ENCODE measurements at places on chromosomes 12 and 14.

GRCh38 chr12:9404469-9405260, 196.5 kb upstream of the PZP start:
- DNase-seq: no peak

DNA sequence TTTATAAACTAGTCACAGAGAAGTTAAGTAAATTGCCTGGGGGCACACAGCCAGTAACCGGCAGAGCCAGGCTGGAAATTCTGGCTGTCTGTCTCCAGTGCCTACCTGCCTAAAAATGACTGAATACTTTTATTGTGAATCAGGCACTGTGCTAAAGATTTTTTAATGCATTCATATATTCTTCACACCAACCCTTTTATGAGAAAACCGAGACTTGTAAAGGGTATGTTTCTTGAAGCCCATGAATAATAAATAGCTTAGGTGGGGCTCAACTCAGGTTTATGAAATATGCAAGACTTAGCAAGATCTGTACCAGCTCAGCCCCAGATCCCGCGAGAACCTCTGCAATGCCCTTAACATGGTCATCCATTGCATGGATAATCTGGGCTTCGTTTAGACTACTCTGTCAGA, 60.8 kb downstream of the TMCC3 start:
- peak; percentile 97 for DNase-seq

GRCh38 chr12:12786351-12786705, 869 bp downstream of the APOLD1 start:
- no peak for DNase-seq

DNA sequence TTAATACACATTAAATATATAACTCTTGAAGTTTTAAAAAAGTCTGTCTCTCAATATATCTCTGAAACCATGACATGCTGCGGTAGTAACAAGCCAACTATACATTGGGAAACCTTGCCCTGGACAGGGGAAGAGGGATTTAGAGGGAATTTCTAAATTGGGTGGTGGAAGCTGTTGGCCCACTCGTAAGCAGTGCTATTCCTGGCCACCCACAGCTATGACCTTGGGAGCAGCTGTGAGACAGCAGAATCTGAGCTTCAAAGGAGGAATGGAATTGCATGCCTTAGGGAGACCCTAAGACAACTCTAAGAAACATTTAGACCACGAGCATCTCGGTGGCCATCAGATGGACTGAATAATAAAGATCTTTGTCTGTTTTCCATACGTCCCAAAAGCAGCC, 15.8 kb upstream of the GCH1 start:
- no peak for DNase-seq

- DNase-seq: peak; percentile 95
Observed at GRCh38 chr12:8681129-8681884, 16.5 kb upstream of the RIMKLB start.

DNA sequence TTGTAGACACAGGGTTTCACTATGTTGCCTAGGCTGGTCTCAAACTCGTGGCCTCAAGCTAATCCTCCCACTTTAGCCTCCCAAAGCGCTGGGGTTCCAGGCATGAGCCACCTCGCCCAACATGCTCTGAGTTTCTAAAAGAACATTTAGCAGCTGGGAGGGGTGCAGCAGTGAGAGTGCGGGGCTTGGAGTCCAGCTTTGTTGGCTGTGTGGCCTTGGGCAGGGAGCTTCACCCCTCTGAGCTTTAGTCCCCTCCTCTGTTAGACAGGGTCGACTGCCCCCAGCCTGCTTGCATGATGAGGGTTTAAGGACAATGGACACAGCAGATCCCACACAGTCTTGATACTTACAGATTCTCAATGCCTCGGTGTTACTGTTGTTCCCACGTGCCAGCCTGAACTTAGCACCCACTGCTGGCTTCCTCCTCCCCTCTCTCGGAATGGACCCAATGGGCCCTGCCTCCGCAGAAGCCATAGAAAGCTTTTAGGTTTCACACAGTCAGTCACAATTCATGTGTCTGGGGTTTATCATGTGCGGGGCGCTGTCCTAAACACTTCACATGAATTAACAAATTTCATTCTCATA, 54.6 kb downstream of the PSMA6 start:
- DNase-seq: no peak

- DNase-seq: no peak
Observed at GRCh38 chr12:81245907-81246570, 168.2 kb downstream of the ACSS3 start.

- DNase-seq: peak; percentile 64
Observed at GRCh38 chr12:76636121-76636692, 76.6 kb upstream of the OSBPL8 start.

DNA sequence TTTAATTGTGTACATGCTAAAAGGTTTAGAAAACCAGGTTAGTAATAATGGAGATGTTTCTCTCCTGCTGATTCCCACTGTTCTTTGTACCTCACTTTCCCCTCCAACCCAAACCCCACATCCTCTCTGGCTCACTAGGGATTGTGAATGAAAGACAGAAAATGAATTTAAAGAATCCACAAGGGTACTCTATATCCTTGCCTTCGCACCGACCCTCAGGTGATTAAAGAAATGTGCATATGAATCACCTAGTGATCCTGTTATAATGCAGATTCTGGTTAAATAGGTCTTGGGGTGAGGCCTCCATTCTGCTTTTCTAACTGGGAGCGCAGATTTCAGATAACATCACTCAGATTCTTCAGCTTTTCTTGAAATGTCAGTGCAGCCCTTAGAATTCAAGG, 84.3 kb upstream of the OTX2 start:
- no peak for DNase-seq

- no peak for DNase-seq
Observed at GRCh38 chr12:77213319-77213718, 147.9 kb upstream of the E2F7 start.

GRCh38 chr14:103739793-103740501, 24.3 kb downstream of the ZFYVE21 start:
- no peak for DNase-seq

DNA sequence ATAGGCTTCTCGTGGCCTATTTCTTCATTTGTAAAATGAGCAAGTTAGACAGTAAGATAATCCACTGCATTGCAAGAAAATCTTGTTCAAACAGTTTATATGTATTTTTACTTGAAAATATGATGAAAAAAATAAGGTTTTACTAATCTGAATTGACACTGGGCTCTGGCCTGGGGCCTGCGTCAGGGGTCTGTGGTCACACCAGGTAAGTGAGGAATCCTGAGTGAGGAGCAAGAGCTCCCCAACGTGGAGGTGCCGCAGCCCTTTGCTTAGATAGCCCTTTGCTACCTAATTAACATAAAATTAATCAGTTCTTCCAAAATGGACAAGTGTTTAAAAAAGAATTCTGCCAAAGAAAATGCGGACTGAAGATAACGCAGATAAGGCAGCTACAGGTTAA, 39.1 kb upstream of the STAB2 start:
- no peak for DNase-seq

DNA sequence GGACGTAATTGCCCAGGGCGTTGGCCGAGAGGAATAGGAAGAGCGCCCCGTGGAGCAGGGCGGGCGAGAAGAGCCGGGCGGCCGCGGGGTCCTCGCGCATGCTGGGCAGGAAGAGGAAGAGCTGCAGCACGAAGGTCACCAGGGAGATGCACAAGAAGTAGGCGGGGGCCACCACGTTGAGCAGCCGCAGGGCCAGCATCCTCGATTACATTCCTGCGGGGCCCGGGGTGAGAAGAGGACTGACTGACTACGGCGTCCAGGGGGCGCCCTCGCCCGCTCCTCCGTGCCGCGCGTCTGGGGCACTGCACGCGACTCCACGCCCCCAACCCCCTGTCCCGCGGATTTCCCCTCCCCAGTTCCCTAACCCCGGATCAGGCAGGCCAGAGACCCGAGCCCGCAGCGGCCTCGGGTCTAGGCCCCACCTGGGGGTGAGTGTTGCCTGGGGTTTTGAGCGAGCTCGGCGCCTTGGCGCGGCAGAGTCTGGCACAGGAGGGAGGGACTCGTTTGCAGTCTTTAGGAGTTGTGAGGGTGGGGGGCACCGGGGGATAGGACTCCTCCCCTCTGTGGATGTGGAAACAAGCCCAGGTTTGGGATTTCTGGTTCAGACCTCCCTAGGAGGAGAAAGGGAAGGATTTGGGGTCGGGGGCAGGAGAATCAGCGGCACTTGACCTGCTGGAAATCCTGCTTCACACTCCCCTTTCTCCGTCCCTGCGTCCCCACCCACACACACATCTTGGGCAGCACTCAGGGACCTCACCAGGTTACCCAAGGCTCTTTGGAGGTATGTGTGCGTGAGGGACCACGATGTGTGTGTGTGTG, 1.8 kb downstream of the ZDHHC22 start:
- DNase-seq: no peak

DNA sequence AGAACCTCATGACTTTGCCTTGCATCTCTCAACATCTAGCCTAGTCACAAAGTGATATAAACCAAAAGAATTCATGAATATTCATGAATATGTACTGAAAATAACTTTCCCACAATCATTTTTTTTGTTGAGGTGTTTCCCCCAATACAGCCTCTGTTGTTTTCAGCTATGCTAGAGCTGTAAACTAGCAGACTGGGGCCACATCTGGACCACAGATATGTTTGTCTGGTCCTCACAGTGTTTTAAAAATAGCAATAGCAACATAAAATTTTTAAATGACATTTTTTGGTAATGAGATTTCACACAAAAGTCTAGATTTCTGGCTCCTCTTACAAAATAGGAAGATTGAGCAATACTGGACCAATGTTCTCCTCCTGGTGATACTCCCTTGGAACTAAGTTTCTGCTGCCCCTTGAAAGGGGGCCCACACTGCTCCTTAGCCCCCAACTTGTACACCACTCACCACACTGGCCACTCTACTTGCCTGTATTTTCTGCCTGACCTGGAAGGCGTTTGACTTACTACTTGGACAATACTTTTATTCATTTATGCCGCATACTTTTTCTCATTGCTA, 81.2 kb downstream of the BMP4 start:
- DNase-seq: no peak

DNA sequence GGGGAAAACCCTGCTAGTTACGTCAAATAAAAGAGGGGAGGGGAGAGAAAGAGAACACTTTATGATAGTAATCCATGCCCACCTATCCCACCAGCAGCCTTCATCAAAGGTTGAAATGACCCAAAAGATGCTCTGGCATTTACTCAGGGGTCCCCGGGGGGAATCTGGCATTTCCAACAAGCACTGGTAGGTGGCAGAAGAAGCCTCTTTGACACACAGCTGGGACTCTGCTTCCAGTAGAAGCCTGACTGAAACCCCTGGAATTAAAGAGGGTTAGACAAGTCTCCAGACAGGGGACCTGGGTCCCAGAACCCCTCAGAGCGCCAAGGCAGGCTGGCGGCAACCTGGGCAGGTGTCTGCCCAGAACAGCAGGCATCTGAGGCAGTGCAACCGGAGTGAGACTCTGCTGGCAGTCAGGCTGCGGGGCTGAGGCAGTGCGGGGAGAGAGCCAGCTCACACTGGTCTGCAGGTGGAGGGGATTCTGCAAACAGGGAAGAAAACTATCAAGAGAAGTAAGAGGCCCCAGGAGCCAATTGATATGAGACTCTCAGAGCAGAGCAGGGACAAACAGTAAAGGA, 85.0 kb upstream of the CAPRIN2 start:
- no peak for DNase-seq

- DNase-seq: no peak
Observed at GRCh38 chr14:95356245-95356869, 36.6 kb upstream of the CLMN start.

DNA sequence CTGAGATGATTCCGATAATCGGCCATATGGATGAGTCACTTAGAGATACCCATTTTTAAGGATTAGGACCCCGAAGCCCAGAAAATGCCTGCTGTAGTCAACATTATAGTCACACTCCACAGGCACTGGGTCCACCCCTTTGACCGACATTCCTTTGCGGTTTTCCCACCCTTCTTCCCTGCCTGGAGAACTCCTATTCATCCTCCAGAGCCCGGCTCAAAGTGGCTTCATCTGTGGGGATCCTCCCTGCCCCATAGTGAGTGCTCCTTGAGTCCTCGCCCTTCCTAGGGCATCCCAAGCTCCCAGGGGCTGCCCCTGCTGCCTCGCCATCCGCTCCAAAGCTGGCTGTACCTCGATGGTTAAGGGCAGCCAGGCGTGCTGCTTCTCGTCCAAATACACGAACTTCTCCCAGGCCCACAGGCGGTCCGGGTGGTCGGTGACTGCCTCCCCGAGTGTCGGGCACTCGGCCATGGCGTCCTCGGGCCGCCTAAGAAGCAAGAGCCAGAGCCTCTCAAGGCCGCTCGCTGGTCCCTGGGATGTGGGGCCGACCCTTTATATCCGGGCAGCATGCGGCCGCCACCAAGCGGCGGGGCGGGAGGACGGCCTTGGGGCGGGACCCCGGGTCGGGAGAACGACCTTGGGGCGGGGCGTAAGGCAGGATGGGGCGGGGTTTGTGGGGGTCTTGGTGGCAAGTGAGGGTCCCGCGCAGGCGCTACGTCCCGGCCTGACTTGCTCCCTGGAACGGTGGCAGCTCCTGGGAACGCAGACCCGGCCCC, at the start of gene TCL1A:
TSS of gene TCL1A (minus strand) at position 530 of the 776 bp plus-strand sequence. CDS start at position 471, 59 bp downstream.
- no peak for DNase-seq

DNA sequence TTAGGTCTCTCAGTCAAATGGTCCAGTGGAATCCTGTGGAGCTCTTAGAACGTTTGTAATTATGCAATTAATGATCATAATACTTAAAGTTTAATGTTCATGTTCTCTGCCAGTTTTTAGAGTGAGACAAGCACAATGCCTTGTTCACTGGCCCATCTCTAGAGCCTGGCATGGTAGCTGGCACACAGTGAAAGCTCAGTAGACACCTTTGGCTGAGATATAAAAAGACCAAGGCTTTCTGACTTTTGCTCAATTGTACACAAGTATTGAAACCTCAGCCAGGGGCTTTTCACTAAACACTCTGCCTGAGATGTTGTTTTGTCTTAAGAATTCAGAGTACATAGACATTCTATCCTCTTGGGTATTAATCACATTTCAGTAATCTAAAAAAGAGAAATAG, 241.8 kb upstream of the ATP2B1 start:
- DNase-seq: no peak

All from foreskin keratinocyte (primary cell).